ENCODE measurements at places on chromosomes 5 and 9.
A peak's percentile ranks its signal among the peaks of the same experiment; 100 is the strongest.

DNA sequence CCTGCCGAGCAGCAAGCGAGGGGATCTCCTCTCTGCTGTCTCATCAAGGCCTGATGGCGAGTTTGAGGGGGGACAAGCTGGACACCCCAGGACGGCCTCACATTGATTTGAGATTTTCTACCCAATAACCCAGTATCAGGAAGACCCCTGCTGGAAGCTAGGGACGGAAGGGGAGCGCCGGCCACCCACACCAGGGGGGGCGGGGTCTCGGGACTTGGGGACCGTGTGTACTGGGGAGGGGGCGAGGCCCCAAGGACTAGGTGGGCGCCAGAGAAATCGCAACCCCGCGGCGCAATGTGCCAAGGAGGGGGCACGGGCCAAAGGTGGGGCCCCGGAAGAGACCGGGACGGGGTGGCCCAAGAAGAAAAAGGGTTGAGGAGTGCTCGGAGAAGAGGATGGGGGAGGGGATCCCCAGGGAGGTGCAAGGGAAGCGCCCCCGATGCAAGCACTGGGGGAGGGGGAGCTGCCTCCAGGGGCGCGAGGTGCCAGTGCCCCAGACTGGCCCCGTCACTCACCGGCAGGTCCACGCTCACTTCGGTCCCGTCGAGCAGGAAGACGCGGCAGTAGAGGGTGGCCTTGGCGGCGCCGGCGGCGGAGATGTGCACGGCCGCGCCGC is 1.1 kb downstream of the EPB41L4B start:
- no peak for DNase-seq

- no peak for DNase-seq
These were observed 9.6 kb upstream of the NTNG2 start for GRCh38 chr9:132152231-132152630.

DNA sequence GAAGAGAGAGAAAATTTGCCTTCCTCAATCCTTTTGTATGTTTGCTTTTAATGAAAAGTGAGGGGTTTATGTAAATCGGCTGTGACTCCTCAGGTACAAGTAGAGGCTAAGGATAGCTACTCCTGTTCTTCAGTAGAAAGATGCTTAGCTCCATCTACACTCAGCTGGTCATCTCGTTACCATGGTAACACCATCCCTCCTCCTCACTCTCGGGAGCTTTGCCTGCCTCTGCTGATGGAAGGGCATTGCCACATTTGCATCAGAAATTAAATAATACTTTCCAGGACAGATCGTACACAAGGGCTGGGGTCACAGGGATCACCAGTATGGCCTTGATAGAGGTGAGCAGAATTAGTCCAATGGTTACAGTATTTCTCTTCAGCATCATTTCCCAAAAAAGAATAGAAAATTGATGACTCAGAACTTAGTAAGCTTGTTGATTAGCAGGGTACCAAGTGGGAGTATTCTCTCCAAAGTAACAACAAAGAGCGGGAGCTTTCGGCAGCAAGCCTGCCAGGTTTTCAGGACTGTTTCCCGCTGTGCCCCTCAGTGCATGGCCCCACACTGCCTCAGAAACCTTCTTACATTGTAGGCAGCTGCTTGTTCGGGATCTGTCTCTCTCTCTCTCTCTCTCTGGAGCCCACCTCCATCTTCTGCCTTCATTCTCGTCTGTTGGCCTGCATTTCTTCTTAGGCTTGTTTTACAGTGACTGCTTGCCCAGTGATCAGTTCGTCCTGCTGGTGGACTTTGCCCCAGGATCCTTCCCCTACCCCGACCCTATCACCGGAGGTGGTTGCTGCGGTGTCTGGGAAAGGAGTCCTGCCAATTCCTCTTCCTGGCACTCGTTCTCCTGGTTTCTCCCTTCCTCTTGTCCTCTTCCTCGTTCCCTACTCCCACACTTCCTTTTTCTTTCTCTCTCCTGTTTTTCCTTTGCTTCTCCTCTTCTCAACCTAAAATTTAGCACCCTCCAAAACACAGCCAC is 51.9 kb upstream of the SNAPC3 start:
- DNase-seq: no peak

DNA sequence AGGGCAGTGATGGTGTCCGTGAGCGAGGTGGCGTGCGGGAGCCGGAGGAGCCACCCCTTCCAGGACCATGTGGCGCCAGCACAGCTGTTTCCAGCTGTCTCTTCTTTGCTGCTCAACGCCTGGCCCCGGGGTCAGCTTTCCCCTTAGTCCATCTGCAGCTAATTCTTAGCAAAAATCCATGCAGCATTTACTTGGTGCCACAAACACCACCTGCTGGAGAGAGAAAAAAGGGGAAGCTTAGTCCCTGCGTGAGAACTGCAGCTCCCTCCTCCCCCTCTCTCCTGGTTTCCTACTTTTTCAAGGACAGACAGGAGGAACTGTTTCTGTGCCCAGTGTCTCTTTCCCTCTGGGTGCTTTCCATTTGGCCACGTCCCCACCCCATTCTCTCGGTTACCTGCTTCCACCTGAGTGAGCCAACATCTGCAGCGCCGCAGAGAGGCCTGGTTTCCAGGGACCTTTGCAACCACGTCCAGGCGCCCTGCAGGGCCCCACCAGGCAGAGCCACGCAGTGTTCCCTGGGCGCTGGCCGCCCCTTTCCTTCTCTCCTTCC is 3.4 kb downstream of the SLC6A19 start:
- peak; percentile 41 for DNase-seq

- no peak for DNase-seq
These were observed 2.0 kb downstream of the GALNT12 start for GRCh38 chr9:98809311-98810101.

DNA sequence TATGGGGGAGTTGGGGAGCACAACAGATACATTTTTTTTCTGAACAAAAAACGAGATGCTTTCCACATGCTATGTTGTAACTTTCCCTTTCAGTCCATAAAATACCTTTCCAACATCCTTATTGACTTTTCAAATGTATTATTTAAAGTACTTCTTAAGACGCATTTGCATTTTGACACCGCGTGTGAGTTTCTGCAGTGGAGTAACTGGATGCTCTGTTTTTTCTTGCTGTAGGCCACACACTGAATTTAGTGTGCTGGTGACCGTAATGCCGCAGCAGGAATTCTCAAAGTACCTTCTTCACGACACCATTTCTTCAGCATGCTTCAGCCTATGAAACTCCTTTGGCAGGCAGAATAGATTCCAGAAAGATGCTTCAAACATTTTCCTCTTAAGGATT is 14.3 kb upstream of the EPB41L4B start:
- no peak for DNase-seq

- DNase-seq: no peak
These were observed 13.6 kb downstream of the EXOC3 start for GRCh38 chr5:456351-457194.

DNA sequence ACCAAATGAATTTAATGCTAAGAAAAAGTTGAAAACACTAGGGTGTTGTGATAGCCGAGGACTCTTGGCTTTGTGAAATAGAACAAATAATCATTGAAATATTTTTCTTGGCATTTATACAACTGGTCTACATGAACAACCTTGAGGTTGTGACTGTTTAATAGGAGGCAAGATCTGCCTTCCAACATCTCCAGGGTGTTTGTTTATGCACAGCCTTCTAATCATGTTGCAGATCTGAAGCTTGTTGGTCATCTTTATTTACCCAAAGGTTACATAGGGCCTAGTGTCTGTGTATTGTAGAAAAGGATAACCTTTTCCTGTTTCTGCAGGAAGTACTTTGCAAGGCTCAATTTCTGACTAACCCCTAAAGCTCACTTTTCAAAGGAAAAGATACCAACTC is 65.2 kb upstream of the RANBP3L start:
- DNase-seq: no peak

DNA sequence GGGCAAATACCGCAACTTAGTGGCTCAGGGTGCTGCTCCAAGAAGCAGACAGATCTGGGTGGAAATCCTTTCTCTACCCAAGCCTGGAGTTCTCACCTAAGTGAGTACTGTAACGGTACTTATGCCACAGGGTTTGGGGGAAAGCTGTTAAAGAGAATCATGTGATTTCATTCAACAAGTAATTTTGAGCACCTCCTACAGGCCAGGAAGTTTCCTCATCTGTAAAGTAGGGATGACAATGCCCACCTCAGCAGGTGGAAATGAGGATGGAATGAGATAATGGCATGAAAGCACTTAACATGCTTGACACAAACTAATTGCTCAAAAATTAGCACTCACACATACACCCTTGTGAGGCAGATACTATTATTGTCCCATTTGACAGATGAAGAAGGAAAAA is 114.1 kb downstream of the JAKMIP2 start:
- no peak for DNase-seq

DNA sequence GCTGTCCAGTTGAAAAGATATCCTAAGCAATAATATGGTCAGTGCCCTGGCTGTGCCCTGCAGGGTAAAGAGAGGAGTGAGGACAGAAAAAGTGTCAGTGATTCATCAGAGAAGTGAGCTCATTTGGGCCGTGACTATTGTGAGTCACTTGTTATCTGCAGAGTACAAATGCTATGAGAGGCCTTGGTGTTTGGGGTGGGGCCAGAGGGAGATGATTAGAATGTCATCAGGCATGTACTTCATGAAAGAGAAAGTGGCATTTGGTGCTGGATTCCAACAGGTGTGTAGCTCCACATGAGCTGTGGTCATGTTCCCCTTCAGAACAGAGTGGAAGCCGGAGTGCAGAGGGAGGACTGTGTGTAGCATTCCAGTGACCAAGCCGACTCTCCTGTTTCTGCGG is 174.1 kb downstream of the KDM4C start:
- peak; percentile 89 for DNase-seq

DNA sequence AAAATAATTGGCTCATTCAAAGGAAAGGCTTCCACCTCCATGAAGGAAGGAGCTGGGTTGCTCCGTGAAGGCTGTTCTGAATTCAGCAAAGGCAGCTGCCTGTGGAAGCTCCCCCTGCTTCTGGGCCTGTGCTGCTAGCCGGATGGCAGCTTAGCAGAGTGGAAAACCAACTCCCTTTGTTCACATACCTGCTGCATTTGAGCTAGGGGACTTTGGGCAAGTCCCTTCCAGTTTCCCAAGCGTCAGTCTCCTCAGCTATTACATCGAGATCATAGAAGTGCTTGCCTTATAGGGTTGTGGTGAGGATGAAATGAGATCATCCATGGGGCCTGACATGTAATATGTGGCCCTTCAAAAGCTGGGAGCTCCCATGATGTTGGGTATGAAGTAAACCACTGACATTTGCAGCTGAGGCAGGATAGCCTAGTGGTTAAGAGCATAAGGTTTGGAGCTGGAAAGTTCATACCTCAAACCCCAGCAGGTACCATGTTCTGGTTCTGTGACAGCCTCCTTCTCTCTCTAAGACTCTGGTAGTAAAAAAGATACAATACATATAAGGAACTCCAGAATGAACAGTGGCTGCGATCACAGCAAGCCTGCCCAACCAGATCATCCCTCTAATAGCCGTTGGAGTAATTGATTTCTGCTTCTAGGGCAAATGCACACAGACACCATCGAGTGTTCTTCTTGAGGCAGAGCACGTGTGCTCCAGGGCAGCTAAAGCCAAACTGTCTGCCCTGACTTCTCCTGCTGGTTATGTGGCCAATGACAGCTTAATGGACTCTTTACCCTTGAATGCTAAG is 11.0 kb upstream of the DENND1A start:
- no peak for DNase-seq

- DNase-seq: no peak
These were observed 58.1 kb downstream of the MARCHF3 start for GRCh38 chr5:126972062-126972895.

DNA sequence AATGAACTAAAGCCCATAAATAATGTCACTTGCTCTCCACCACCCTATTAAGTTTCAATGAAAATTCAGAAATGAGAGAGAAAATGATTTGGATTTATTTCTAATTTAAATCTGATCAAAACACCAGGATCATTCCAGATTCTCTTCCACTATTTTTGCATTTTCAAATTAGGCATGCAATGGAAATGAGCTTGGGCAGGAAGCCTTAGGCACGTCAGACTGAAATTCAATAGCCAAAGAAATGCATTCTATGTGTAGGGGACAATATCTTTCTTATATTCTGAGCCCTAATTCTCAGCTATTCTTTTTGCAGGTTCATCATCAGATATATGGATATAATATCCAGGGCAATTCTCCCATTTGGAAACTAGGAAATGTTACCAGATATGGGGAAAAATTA is 132.8 kb downstream of the MCTP1 start:
- no peak for DNase-seq

GRCh38 chr9:127452691-127453090 is 1.4 kb downstream of the LRSAM1 start:
- peak; percentile 32 for DNase-seq

DNA sequence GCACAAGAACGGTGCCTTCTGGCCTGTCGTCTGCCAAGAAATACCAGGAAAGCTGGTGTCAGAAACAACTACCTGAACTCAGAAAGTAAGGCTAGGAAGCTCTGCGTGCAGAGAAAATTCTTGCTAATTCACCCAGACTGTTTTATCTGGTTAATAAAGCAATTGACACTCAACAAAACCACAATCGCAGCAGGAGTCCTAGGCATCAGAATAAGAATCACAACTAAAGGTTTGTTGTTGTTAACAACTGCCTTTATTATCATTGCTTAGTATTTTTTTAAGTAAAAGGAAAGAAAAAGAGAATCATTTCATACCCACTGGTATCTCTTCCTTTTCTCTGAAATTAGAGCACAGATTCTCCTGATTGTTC is 3.9 kb upstream of the ISL1 start:
- DNase-seq: no peak

DNA sequence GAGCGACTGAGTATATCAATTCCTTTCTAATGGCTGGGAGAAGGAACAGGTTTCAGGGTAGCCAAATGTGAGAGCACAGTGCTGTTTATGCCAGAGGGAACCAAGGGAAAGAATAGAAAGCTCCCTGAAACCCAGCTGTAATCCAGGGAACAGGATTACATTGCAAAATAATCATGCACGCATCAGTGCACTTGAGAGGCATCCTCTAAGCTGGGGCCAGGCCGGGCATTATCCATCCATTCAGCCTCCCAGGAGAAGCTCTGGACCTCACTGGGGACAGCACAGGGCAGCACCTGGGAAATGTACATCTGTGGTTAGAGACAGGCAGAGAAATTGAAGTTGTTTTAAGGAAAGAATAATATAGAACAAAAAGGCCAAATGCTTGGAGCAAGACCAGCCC is 72.7 kb downstream of the MTRR start:
- DNase-seq: no peak

- DNase-seq: no peak
These were observed 401.2 kb downstream of the KIAA0825 start for GRCh38 chr5:94217216-94217615.

GRCh38 chr9:87157366-87158031 is 210.2 kb upstream of the GAS1 start:
- no peak for DNase-seq

- DNase-seq: no peak
These were observed 93.9 kb downstream of the GALNT10 start for GRCh38 chr5:154284433-154284832.

- peak; percentile 3 for DNase-seq
These were observed 146.8 kb upstream of the SPEF2 start for GRCh38 chr5:35470866-35471265.

DNA sequence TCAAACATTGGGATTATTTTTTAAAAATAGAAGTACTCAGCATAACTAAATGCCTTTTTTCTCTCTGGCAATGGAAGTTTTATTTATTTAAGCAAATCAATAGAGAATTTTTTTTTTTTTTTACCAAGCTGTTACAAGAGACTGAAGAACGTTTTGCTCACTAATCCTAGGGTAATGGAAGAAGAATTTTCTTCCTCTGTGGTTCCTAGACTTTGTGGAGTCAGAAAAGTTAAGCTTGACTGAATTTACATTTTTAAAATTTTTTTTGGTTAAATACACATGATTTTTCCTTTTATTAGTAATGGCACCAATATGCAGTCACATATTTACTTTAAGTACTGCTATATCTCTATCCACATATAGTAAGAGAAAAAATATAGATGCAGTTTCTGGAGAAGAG is 189.8 kb downstream of the PCSK1 start:
- no peak for DNase-seq

GRCh38 chr5:104987074-104987473 is 1424.5 kb upstream of the NUDT12 start:
- no peak for DNase-seq

- DNase-seq: no peak
These were observed 61.3 kb downstream of the MEGF9 start for GRCh38 chr9:120652934-120653333.
